ENCODE measurements at places on chromosomes 1 and 21.

- DNase-seq = no peak
These were observed 245.0 kb upstream of the OLFM3 start for GRCh38 chr1:102241431-102242338.

- DNase-seq = no peak
These were observed 19.7 kb downstream of the FGGY start for GRCh38 chr1:59316497-59317128.

DNA sequence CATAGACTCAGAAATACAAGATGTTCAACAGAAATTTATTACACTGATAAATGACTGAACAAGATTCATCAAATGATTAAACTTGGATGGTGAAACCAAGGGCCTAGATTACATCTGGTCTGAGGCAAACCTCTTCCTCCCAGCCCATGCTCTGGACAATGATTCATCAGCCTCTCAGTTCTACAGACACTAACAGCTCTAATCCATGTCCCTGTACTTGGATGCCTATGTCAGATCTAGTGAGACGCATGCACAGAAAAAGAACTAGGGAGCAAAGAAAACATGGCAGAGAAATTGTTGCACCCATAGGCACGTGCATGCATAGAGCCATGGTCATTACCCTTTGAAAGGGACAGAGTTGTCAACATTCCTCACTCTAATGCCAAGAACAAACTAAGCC lies 250.1 kb downstream of the KCNH1 start:
- no peak for DNase-seq

DNA sequence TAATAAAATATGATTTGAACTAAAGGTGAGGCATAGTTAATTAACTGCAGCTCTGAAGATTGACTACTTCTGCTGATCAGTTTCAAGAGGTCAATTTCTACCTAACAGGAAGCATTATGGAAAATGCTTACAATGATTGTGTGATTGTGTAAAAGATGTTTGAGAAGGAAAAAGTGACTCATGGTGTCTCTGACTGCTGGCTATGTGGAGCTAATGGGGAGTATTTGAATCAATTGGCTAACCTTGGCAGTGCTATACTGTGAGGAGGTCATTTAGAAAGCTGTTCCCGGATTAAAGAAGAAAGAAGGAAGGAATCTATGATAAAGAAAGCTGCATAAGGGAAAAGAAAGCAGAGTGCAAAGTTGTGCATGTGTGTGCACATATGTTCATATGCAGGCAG lies 376.5 kb downstream of the ADGRL2 start:
- DNase-seq = no peak

- no peak for DNase-seq
These were observed 22.3 kb upstream of the OTUD3 start for GRCh38 chr1:19859876-19860275.

GRCh38 chr1:175274368-175274767 lies 81.8 kb upstream of the KIAA0040 start:
- no peak for DNase-seq

DNA sequence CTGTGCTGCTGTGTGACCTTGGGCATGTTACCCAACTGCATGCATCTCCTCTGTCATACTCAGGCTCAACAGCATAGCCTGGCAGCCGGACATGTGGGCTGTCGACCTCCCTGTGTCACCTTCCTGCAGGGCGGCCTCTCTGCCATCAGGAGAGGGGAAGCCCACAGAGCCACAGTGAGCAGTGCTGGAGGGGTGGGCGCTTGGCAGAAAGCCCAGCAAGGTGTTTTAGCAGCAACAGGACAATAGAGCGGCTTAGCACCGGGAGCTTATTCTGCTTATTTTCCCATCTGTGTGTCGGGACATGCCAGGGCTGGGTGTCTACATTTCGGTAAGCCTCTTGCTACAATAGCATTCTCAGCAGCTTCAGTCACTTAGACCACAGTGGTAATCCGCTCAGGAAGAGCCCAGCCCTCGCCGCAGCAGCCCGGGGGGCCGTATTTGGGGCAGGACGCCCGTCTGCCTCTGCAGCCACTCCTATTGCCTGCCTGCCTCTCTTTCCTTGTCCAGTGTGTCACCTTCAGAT lies 22.8 kb upstream of the CDK18 start:
- DNase-seq = peak; percentile 73

DNA sequence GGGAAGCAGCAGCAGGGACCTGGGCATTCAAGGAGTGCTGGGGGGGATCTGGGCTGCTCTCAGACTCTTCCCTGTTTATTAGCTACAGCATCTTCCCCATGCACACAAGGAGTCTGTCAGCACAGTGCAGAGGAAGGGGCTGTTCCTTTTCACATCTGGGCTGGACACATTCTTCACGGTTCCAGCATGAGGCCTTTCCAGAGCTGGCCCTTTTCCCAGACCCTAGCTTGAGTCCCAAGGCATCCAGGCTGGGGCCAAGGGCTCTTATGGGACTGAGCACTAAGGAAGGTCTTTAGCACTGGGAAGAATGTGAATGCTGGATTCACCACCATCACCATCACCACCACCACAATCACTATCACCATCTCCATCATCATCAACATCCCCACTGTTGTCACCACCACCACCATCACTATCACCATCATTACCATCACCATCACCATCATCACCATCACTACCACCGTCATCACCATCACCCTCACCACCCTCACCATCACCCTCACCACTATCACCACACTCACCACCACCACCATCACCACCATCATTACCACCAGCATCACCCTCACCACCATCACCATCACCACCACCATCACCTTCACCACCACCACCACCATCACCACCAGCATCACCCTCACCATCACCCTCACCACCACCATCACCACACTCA lies 28.4 kb downstream of the PARK7 start:
- no peak for DNase-seq

GRCh38 chr1:202254454-202255252 lies 61.1 kb downstream of the LGR6 start:
- no peak for DNase-seq

- DNase-seq = peak; percentile 34
These were observed 41.0 kb downstream of the MFSD2A start for GRCh38 chr1:39995973-39996393.

DNA sequence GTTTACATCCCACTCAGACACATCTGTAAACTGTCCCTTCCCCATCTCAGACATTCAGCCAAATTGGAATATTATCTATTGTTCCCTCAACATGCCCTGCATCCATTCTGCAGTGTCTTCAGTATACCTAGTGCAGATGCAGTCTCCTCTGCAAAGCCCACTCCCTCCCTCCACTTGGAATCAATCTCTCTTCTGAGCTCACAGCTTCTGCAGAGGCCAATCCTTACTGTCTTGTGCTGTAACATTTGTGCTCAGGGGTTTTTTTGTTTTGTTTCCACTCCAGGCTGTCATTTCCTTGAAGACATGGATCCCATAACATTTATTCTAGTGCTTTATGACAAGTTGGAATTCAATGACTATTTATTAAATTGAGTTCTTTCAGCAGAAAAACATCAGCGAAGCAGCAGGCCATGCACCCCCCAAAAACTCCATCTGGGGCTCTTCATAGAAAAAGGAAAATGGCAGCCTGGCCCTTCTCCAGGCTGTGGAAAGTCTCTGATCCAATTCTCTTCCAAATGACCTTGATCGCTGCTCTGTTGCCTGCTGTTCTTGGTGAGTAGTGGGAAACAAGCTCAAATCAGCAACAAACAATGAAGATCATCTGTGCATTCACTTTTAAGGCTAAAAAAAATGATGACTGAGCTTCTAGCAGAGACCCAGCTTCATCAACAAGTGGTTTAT lies 8.7 kb downstream of the C4BPA start:
- DNase-seq = no peak

DNA sequence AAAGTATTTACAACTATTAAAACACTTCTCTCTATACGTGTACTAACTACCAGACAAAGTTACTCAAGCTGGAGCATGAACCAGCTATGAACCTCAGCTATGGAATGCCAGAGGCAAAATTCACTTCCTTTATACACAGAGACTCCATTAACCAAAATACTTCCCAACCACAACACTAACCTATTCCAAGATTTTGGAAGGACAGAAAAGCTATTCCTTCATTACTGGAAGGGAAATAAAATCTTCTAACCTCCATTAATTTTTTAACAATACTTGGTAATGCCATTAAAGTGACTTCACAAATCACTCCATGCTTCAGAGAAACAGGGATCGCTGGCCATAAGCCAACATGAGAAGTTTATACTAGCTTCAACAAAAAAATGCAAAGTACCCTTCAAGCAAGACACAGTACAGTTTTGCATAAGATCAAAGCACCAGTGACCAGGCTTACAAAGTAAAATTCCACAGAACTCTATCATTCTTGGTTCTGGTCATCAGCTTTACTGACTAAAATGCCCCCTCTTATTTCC lies 58.0 kb downstream of the PUM1 start:
- no peak for DNase-seq

GRCh38 chr1:96464066-96464465 lies 257.5 kb upstream of the PTBP2 start:
- DNase-seq = no peak

GRCh38 chr1:21295002-21295401 lies 4.7 kb upstream of the ECE1 start:
- DNase-seq = no peak

DNA sequence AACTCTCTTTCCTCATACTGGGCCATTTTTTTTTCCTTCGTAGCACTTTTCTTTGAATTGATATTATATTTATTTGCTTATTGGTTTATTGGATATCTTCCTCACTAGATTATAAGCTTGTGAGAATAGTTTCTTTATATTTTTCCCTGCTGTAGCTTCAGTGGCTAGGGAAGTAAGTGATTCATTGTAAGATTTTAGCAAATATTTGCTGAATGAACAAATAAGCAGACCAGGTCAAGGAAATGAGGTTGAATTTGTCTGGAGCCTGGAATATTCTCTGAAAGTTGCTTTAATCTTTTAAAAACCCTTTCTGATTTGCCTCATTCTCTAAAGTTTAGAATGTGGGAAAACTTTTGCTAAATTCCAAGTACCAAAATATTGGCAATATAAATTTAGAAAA lies 80.2 kb downstream of the RABGAP1L start:
- no peak for DNase-seq

DNA sequence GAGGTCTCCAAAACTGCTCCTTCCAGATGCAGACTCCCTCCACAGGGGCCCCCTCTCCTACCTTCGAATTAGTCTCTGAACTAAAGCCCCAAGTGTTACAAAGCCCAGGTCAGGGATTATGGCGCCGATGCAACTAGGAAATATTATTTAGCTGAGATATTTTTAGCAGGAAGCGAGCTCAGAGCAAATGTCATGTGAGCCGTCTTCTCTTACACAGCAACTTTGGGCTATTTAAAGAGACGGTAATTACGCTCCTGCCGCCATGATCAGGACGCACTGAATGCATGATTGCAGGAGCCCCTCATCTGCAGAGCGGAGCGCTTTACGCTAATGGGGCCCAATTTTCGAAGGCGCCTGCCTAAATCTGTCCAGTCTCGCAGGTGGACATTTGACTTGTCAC lies 55.3 kb upstream of the TARDBP start:
- DNase-seq = no peak

DNA sequence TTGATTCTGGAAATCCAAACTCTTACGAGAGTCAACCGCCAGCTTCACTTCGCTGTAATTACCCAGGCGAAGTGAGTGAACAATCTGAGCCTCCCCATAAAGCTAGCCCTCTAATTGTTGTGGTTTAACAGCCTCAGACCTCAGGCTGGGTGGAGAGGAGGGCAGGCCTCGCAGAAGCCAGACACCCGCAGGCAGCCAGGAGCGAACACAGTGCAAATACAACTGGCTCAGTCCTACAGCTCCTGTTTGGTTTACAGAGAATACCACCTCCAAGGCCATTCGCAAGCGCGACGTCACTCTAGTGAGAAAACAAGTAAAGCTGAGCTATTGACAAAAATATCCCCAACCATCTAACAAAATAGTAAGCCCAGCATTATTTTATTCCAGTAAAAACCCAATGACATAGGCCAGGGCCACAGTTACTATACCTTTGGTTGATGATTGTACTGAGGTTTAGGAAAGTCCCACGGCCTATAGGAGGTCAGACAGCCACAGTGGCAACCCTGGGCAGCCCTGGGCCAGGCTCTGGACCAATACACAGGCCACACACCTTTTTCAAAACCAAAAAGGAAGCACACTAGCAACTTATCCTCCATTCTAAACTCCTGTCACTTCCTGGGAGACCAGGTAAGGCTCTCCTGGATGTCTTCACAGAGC lies 163.3 kb downstream of the ETS2 start:
- peak; percentile 34 for DNase-seq

GRCh38 chr1:195328102-195328501 lies 1280.1 kb downstream of the KCNT2 start:
- DNase-seq = no peak

GRCh38 chr1:33000427-33001026 lies 35.9 kb upstream of the RNF19B start:
- DNase-seq = no peak

- DNase-seq = no peak
These were observed 14.4 kb downstream of the CYP4B1 start for GRCh38 chr1:46812996-46813857.

DNA sequence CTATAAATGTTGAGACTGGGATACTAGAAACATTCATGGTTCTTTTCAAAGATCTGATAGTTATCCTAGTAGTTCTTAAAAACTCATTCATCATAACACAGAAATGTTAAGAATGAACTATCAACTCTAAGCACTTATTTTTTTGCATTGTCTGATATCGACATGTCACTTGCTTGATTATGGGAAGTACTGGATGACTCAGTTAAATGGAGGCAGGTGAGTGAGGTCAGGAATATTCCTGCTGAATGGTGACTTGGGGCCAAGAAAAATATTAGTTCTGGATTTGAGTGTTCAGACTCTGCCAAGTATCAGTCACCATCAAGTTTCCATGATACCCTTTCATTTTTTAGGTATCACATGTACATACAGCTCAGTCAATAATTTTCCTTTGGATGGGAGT lies 63.6 kb downstream of the NEK7 start:
- no peak for DNase-seq

GRCh38 chr1:211352465-211352864 lies 25.8 kb downstream of the TRAF5 start:
- no peak for DNase-seq

All from NK-92 treated with Interleukin-12 subunit alpha and Interleukin-12 subunit beta, amount 100 ng/mL, for 24 hours (cell line).